ENCODE measurements at places on chromosomes 7 and 10. TPM values are rescaled to one million over a fixed set of nuclear protein-coding genes. Genes with fewer than 3 reads are reported as not detected.

DNA sequence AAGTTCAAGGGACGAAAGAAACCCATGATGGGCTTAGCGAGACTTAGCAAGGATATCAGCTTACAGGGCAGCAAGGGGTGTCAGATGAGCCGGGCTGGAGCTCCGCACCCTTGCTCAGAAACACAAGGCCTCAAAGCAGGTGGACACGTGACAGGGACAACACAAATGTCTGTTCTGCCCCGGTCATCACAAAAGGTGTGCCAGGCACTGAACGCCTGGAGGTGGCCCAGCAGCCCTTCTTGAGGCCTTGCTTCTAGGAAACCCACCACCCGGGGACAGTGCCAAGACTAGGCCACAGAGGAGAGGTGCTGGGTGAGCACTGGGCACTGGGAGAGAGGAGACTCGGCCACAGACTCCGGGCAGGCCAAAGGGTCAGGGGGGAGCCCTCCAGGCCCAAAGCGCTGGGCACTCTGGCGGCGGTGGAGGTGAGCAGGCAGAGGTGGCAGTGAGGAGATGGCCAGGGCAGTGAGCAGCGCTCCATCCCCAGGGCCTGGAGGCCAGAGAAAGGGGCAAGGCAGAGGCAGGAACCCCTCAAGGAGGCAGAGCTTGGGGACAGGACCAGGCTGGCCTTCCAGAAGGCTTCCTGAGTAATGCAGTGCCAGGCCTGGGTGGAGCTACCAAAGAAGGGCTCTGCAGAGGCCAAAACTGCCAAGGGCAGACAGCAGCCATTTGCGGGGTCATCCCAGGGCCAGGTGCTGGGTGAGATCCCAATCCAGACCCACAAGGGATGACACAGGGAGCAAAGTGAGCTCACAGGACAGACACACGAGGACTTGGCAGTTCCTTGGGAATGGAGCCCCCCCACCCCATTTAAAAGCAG, 22.7 kb downstream of the EBF3 start:
- DNase-seq = peak; percentile 10

The ZNF37A gene
- polyA plus RNA-seq = 24.4 TPM

DNA sequence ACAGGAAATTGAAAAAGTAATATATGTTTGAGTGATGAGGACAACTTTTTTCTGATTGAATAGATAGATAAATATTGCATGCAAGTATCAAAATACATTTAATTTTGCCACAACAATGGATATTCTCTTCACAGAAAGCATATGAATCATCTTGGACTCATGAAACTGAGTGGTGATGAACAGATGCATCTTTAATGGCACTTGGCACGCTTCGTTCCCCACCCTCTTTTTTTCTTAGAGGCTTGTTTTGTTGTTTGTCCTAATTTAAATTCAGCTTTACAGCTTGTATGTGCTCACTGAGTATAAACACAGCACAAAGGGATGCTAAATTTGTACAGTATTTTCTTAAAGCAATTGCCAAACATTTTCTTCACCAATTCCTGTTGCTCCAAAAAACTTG, 145.0 kb upstream of the YAE1 start:
- no peak for DNase-seq

DNA sequence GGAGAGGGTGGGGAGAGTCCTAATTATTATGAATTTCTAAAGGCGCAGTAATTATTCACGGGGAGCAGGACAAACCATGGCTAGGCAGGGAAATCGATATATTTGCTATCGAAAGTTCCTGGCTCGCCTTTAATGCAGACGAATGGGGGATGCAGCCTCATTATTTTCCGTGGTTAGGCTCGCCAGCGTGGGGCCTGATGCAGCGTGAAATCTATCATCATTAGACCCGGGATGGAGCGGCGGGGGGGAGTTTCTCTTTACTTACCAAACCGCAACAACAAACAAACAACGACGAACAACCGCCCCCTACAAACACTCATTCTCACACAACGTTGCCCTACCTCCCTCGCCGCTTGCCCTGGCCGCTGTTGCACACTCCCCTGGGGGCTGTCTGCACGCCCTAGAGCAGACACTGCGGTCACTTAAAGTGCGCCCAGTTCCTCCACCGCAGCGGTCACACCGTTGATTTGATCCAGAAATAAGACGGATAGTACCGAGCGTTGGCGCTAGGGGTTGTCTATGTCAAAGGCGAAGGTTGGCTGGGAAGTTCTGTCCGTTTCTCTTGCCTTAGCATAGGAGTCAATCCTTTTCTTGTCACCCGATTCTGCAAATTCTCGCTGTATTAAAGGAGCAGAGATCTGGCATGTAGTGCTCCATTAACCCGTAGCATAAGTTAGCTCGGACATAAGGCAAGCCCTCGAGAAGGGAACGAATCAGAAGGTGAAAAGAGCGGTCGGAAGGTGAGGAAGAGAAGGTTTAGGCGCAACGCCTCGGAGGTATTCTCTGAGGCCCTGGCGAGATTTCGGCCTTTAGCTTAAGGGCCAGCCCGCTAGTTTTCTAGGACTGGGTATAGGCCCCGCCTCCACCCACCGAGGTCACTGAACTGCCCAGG, 10.4 kb downstream of the NXPH1 start:
- no peak for DNase-seq

The CCDC146 gene
- polyA plus RNA-seq = 33.8 TPM

DNA sequence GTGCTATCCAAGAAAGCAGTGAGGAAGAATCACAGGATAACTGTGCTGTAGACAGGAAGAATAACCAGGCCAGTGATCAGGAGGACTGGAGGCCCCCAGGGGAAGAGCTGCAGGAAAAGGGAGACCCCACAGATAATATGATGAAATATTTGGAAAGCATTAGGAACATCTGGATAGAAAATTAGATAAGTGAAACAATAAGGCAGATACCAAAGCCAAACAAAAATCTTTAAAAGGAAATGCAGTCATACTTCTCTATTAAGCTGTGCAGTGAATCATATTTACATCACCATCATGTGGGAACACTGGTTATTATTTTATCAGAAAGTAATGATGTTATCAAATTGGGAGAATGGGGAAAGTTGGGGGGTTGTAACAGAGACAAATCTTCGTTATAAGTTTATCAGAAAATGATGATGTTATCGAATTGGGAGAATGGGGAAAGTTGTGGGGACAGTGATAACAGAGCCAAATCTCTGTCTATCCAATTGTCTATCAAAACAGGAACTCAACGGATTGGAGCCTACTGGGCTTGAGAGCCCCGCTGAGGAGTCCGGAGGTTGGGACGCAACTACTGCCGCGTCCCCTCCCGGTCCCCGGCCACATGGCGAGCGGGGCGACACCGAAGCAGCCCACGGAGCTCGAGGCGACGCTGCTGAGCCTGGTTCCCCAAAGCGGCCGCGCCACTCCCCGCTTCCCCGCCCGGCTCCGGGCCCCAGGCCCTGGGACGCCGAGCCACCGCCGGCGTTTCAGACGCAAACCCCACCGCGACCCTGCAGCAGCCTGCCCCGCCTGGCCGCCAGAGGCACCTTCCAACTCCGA, 14.0 kb upstream of the RALA start:
- DNase-seq = no peak

The PON3 gene
- 2.5 TPM for polyA plus RNA-seq

GRCh38 chr7:152136686-152137085, 111.2 kb downstream of the GALNT11 start:
- DNase-seq = peak; percentile 15

The NKX2-3 gene
- not detected for polyA plus RNA-seq

DNA sequence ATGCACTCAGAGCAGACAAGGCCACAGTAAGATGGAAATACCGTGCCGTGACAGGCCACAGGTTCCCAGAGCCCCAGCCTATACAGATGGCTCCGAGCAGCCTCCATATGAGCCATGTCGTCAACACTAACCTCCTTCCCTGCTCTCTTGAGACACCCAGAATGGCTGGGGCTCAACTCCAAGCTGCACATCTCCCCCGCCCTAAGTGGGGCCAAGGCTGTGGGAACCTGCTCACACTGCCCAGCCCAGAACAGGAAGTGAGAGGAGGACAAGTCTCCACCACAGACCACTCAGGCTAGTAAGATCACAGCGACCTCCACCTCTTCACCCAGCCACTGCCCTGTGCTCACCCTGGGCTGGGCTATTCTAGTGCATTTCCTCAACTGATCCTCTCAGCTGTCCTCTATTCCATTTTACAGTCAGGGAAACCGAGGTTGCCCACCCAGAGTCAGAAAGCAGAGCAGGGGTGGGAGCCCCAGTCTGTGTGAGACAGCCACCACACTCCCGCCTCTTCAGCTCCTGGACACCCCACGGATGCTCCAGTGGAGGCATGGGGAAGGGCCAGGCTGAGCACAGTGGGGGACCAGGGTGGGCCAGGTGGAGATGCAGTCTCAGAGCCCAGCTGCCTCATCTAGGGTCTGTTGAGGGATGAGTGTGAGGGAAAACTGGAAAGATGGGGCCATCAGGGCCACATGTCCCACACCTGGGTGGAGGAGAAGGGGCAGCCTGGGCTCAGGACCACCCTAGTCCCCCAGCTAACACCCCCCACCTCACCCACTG, 11.6 kb downstream of the GRID1 start:
- DNase-seq = no peak

The NODAL gene
- 0.67 TPM for polyA plus RNA-seq

GRCh38 chr7:42960762-42961161, 28.6 kb downstream of the MRPL32 start:
- no peak for DNase-seq

DNA sequence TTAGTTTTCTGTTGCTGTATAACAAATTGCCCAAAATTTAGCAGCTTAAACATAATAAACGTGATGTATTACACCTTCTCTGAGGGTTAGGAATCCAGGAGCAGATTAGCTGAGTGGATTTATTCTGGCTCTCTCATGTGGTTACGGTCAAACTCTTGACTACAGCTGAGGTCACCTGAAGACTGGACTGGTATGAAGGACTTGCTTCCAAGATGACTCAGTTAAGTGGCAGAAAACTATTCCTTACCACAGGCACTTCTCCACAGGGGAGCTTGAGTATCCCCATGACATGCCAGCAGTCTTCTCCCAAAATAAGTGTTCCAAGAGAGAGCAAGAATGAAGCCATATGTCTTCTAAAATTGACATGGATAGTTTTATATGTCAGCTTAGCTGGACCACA, 957.2 kb upstream of the GHITM start:
- no peak for DNase-seq

- no peak for DNase-seq
Measured at GRCh38 chr10:71299071-71299785, 19.8 kb upstream of the SLC29A3 start.

- DNase-seq = no peak
Measured at GRCh38 chr7:90671571-90671970, 75.5 kb downstream of the CDK14 start.

DNA sequence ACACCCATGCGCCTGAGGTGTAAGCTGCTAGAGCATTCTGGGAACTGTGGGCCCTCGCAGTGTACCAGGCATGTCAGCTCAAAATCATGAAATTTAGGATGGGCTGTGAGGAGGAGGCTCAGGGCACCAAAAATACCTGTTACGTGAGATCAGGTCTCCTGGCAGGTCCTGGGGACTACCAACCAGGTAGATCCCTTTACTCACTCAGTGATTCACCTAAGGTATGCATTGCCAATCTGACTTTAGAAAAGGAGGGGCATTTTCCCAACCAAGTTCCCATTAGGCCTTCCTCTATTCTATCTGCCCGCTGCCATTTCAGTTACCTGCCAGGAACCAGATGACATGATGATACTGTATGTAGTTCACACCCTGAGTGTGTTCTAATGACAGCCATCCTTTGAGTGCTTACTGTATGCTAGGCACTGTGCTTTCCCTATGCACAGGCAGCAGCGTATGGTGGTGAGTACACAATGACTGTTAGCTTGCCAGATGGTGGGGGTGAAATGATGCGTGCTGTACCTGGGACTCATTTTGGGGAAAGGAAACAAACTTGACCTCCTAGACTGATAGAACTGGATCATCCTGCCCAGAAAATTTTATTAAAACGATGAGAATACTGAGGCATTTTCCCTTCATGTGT, 62.0 kb downstream of the CFAP58 start:
- no peak for DNase-seq

DNA sequence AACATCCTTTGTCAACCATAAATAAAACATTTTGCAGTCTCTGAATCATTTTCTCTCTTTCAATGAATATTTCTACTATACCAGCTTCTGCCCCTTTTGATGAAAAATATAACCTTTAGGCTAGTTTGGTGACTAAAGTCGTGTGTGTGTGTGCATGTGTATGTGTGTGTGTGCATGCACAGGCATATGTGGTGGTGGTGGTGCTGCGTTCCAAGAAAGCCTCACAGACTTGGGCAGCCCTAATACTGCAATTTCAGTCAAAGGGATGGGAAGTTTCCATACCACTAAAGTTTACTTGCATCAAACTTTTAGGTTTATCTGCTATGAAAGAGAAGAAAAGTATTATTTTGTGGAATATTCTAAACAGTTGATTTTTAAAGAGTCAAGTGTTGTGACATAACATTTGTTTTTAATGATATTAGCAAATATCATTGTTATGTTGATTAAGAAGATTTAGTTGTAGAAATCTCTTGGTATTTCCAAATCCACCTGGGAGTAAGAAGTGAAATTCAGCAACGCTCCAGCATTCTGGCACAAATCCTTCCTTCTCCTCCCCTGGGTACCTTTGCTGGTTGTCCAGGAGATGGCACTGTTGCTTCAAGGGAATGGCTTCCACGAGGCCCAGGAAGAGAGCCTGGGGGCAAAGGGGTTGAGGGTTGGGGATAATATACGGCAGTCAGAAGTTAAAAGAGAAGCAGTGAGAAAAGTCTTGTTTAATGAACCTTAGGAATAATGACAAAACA, 41.5 kb downstream of the ASB4 start:
- DNase-seq = peak; percentile 77

DNA sequence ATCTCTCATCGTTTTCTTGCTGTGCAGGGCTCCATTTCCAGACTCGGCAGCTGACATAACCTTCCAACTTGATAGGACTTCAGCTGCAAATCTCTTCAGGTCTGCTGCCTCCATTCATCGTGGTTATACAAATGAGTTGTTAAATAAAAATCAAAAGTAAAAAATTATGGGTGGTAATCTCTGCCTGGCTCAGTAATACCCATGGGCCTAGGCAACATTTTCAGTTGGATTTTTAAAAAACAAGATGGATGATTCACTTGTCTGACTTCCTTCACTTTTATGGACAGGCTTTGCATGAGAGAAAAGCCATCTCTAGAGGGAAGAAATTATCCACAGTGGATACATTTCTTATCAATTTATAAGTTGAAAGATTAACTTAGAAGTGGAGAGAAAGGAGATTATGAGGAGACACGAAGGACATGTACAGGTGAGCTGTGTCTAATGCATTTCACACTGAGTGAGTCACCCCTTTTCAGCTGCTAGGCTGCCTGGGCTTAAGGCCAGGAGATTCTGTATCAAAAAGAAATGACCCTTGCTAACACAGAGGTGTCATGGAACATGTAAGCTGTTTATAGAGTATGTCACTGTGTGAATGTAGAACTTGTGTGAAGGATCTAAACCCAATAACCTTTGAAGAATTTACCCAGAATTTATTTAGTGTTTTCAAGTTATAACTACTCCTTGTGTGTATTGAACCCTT, 495.1 kb downstream of the AUTS2 start:
- DNase-seq = no peak

- DNase-seq = no peak
Measured at GRCh38 chr10:32556783-32557395, 110.9 kb downstream of the CCDC7 start.

DNA sequence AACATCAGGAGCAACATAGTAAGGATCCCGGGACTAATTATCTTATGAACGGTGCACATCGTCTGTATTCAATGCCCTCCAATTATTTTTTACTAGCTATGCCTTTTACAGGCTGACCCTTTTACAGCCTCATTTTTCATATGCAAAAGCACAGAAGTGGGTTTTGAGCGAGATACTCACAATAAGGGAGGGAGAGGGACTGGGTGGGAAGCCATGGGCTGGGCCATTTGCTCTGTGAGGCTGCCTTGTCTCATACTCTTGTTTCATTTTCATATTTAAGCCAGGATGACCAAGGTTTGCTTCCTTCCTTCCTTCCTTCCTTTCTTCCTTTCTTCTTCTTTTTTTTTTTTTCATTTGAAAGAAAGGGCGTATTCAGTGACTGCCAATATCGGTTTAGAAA, 259.3 kb downstream of the TRIL start:
- DNase-seq = no peak

The GRID2IP gene
- 0.91 TPM for polyA plus RNA-seq

All from left kidney (tissue), 8 donors.